ENCODE measurements at places on chromosomes 3 and 15.

DNA sequence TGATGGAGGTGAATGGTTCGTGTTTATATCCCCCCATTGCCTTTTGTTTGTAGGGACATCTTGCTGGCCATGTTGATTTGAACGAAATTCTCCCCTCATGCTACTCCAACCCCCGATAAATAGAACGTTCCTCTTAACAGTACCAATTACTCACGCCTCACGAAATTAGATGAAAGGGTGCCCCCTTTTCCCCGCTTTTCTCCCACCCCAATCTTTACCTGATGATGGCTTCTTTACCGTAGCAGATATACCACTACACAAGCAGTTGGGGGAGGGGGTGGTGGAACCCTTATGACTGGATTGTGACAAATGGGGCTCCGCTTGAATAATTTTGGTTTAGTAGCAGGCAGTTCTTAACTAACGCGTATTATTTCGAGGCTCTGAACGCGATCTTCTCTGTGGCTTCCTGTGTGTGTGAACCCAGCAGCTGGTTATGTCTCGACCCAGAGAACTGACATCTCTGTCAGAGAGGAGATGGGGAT is 1.1 kb downstream of the PIAS1 start:
- DNase-seq = no peak

DNA sequence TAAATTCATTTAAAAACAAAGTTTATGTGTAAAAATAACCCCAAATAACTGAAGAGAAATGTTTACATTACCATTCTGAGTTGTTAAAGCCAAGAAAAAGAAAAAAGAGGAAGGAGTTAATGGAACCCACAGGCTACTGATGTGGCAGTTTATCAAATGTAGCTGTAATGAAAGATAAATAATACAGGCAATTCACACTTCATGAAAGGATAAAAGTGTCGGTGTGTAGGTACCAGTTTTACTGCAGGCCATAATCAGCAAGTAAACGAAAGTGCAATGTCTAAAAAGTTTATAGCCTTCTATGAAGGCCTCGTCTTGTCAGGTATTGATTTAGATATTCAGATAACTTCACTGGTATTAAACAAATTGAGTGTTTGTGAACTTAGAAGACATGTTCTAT is 164.6 kb downstream of the DPH6 start:
- DNase-seq = no peak

DNA sequence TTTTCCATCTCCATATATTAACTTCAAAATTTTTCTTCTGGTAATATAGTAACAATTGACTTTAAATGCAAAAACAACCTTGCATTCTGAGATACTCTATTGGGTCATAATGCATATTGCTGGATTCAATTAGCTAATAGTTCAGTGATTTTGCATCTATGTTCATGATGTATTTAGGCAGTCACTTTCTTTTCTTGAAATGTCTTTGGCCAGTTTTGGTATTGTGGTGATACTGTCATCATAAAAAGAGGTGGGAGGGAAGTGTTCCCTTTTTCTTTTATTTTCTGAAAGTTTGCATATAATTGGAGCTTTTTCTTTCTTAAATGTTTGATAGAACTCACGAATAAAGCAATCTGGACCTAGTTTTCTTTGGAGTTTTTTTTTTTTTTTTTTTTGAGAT is 67.4 kb upstream of the ZNF148 start:
- no peak for DNase-seq

GRCh38 chr3:76991165-76991564 is 48.7 kb upstream of the ROBO2 start:
- no peak for DNase-seq

DNA sequence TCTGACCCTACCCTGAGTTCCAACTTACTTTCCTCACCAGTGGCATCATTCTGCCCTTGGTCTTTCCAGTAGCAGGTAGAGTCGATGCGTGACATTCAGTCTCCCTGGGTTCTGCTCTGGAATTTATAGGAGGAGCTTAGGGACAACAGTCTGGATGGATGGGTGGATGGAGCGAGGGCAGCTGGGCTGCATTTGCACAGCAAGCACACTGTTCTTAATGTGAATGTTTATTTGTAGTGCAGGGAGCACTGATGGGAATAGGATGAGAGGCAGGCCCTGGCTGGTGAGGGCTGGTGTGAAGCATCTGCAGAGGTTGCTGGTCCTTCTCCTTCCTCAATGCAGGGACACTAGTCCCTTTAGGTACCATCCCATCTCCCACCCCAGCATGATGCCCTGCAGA is 176.2 kb downstream of the EPHB1 start:
- no peak for DNase-seq

DNA sequence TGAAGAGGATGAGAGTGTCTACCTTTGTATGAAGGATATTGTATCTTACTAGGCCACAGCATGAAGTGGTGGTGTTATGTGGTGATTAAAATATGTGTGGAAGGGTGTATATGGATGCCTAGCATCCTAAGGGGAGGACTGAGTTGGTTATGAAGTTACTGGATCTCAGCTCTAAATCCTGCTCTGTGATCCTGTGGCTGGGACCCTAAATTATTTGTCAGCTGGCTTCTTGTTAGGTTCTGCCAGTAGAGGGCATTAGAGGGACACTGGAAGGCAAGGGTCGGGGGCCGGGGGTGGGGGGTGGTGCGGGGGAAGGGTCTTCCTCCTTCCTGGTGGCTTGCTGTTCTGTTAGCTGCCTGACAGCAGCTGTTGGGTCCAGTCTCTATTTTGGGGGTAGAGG is 34.9 kb downstream of the MORF4L1 start:
- DNase-seq = no peak

- DNase-seq = no peak
Measured at GRCh38 chr3:178083906-178084866, 452.1 kb upstream of the KCNMB2 start.

GRCh38 chr15:40754574-40754882 is 526 bp downstream of the RMDN3 start:
- no peak for DNase-seq

DNA sequence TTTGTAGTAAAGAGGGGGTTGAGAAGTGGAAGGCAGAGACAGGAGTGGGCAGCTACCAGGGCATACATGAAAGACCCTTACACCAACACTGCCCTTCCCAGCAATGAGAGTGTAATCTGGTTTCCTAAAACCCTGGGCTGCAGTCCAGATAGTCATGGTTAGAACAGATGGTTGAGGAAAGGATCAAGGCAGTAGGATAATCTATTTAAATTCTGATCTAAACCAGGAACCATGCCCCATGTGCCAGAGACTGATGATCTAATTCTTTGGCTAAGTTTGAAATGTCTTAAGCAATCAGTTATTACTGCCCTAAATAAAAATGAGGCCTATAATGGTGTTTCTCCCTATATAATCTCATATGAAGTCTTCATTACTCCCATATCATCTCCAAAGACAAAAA is 59.6 kb downstream of the PRTG start:
- no peak for DNase-seq

DNA sequence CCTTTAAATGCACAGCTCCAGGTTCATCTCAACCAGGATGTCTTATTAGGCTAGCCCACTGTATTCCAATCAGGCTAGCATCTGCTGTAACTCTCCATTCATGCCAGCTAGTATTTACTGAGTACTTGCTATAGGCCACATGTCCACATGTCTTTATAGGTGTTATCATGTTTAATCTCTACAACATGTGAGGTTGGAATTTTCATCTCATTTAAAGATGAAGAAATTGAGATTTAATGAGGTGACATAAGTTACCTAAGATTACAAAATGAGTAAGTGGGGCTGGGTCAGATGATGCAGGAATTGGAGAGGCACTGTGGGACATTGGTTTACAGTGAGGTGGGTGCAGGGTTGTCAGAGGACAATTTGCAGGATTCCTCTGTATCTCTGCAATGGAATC is 2.9 kb downstream of the IFT122 start:
- DNase-seq = no peak

GRCh38 chr3:54146506-54147239 is 24.3 kb downstream of the CACNA2D3 start:
- peak; percentile 52 for DNase-seq

- DNase-seq = no peak
Measured at GRCh38 chr15:100350434-100351226, 8.9 kb upstream of the ADAMTS17 start.

DNA sequence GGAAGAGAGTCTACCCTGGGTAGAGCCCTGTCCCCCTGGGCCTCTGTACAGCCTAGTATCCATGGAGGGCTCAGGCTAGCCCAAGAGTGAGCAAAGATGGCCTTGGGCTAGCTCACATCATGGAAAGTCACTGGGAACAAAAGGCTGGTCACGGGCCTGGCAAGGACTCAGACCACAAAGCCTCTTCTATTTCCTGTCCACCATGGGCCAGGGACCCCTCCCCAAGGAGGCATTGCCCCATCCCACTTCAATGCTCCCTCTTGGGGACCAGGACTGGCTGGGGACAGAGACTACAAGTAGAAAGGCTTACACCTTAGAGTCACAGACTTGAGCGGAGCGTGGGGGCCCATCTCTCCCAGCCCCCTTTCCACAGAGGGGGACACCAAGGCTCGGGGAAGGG is 16.9 kb downstream of the DUSP7 start:
- DNase-seq = no peak

GRCh38 chr3:46845860-46846623 is 17.2 kb downstream of the MYL3 start:
- DNase-seq = peak; percentile 82

DNA sequence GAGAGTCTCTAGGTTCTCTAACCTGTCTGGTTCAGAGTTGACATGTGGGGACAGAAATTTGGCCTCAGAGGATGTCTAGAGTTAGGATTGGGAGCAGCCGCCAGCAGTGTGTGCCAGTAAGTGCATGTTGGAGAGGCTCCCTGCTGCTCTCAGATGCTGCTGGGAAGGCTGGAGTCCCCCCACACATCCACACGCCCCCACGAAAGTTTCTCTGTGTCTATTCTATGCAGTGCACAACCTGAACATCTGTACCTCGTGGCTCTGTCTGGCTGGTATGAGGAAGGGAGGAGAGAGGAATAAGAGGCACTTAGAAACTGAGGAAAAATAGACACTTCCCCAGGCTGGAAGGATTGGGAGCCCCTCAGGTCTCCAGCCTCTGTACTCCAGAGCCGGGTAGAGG is 131.8 kb downstream of the RAB11A start:
- no peak for DNase-seq

Data from mesothelial cell of epicardium (in vitro differentiated cells).